ENCODE measurements at places on chromosomes 11 and 22.

DNA sequence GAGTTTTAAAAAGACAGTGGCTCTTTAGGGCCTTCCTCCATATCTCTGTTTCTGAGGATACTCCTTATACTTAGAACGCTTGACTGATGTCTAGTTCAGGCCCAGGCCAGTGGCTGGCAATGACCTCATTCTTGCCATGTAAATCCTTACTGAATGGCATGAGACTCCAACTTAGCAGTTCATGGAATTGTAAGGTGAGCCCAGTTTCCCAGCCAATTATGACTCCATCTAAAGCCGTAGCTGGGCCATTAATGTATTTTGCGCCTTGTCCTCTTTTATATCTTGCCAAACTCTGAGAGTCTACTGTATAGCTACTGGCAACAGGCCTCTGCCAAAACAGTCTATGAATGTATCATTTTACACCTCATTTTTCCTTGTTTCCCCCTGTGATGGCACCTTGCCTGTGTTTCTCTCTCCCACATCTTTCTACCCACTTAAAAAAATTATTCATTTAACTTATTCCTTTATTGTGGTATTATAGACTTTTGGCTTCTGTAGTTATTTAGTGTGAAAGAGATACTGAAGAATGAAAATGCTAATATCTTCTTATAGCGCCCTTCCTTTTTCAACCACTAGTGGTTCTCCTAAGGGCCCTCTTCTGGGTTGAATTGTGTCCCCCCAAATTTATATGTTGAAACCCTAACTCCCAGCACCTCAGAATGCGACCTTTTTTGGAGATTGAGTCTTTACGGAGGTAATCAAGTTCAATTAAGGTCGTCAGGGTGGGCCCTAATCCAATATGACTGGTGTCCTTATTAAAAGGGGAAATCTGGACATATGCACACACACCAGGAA lies 67.4 kb downstream of the ZNRF3 start:
- DNase-seq: no peak

DNA sequence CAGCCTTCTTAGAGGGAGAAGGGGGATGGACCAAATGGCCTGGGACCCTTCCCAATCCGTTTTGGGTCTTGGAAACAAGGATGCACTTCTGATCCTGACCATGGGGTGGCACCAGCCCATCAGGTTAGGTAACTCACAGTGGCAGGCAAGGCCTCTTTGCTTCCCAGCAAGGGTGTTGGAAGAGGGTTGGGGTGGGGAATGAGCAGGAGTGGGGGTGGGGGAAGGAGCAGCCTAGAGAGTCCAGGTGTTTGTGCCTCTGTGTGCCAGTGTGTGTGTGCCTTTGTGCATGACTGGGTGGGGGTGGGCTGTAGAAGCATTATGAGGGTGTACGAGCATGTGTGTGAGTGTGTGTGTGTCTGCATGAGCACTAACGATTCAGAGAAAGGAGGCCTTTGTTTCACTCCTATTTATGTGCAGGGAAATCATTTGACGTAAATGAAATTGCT lies 213.1 kb downstream of the INSC start:
- DNase-seq: no peak

GRCh38 chr22:18994701-18995326 lies 58.7 kb upstream of the PRODH start:
- no peak for DNase-seq

DNA sequence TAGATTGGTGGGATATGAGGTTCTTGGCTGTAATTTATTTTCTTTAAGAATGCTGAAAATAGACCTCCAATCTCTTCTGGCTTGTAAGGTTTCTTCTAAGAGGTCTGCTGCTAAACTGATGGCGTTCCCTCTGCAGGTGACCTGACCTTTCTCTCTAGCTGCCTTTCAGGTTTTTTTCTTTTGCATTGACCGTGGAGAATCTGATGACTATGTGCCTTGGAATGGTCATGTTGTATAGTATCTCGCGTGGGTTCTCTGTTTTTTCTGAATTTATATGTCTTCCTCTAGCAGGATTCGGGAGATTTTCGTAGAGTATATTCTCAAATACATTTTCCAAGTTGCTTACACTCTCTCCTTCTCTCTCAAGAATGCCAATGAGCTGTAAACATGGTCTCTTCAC lies 122.2 kb downstream of the DDX10 start:
- DNase-seq: no peak

- DNase-seq: peak; percentile 39
These were observed 3.8 kb downstream of the FJX1 start for GRCh38 chr11:35622070-35622469.

DNA sequence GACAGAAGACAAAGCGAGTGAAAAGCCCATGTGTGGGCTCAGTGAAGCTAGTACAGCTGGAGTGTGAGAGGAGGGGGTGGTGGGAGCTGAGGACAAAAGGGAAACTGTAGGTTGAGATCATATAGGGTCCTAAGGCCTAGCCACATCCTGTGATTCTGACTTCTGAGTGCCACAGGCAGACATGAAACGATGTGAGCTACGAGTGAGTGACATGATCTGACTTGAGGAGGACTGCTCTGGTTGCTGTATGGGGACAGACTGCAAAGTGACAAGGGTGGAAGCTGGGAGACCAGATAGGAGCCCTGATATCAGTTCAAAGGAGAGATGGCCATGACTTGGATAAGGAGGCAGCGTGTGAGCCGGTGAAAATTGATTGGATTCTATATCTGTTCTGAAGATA lies 85.4 kb downstream of the MICAL2 start:
- DNase-seq: no peak

DNA sequence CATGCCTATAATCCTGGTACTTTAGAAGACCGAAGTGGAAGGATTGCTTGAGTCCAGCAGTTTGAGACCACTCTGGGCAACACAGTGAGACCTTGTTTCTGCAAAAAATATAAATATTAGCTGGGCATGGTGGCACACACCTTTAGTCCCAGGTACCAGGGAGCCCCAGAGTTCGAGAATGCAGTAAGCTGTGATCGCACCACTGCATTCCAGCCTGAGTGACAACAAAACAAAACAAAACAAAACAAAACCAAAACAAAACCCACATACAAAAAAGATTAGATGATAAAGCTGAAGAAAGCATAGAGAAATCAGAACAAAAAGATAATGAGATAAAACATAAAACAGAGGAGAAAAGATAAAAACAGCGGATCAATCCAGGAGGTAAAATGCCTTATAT lies 62.1 kb downstream of the TCF20 start:
- DNase-seq: no peak

DNA sequence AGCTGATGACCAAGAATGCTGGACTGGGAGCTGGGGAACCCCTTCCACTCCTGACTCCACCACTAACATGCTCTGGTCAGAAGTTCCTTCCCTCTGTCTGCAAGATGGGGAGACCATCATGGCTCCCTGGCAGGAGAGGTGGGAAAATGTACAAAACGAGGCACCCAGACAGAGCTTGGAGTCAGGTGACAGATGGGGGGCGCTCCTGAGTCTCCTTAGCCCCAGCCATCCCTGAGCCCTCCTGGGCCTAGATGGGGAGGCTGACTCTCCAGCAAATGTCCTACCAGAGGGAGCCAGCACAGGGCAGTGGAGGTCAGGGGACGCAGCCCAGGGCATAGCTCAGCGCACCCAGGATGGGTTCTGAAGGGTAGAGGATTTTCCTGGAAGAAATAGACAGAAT lies 20.0 kb downstream of the KCNJ4 start:
- no peak for DNase-seq

DNA sequence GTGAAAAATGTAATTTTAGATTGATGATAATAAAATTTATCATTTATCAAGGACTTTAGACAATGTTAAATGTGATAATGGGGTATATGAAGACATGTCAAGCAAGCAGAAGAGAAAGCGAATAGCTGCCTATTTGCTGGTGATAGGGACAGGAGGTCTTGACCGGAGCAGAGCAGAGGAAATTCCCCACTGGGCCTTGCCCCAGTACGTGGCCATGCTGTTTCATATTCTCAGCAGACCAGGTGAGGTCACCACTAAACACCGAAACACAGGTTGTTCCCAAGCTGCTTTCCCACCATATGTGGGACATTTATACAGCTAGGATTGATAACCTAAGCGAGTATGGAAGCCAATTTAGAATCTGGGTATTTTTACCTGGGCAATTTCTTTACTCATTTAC lies 1629.6 kb downstream of the FAM181B start:
- no peak for DNase-seq

- no peak for DNase-seq
These were observed 20.3 kb upstream of the DGKZ start for GRCh38 chr11:46326813-46327416.

- DNase-seq: no peak
These were observed 39.9 kb upstream of the ANO1 start for GRCh38 chr11:70038034-70038834.

- no peak for DNase-seq
These were observed 5.4 kb downstream of the BEST1 start for GRCh38 chr11:61955422-61956135.

- DNase-seq: no peak
These were observed 9.8 kb upstream of the FAM111B start for GRCh38 chr11:59097113-59097708.

All from BJ (cell line).